ENCODE measurements at places on chromosomes 11 and 22. TPM values are rescaled to one million over a fixed set of nuclear protein-coding genes. Genes with fewer than 3 reads are reported as not detected.

The MSANTD2 gene
- total RNA-seq: 22.1 TPM

DNA sequence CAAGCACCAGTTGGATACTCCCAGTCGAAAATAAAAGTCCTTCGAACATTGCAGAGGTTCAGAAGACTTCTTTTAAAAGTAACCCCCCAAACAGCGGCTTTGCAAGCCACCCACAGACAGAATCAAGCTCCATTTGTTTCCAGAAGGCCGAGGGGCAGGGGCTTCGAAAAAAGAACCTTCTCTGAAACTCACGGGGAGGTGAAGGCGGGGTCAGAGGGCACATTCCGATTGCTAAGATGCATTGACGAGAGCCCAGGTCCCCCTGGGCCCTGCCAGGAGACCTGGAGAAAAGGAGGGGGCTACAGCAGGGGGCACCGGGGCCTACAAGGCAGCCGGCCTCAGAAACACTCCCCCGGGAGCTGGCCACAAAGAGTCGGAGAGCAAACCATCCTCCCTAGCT, 306.8 kb downstream of the MN1 start:
- no peak for DNase-seq

- no peak for DNase-seq
These were observed at the start of gene CHRDL2 for GRCh38 chr11:74731301-74732094. TSS of gene CHRDL2 (minus strand) at chr11:74731426. CDS start at chr11:74730888, 538 bp downstream.

DNA sequence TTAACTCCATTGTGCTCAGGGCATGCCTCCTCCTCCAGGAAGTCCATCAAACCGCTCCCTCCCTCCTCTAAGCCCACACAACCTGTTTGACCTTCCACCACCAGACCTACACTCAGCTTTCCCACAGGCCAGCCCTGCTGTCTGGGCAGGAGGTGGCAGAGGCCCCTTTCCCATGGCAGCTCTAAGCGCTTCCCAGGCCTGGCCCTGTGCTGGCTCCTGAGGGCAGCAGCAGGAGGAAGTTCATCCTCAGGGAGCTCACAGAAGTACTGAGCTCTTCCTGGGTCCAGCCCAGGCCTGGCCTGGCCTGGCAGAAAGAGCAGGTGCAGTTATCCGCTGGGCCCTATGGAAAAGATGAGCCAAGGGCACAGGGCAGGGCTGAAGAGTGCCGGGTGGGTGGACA, 31.4 kb downstream of the ARAP1 start:
- no peak for DNase-seq
